ENCODE measurements at places on chromosomes 12 and 14. TPM values are rescaled to one million over a fixed set of nuclear protein-coding genes. Genes with fewer than 3 reads are reported as not detected.

GPRC5A gene
- 10.7 TPM for polyA plus RNA-seq

FGF23 gene
- polyA plus RNA-seq = not detected

SMOC1 gene
- 1.7 TPM for polyA plus RNA-seq

AQP6 gene
- polyA plus RNA-seq = 13.5 TPM

ABCC9 gene
- 26.9 TPM for polyA plus RNA-seq

REM2 gene
- polyA plus RNA-seq = 1.3 TPM

ZDHHC22 gene
- 0.54 TPM for polyA plus RNA-seq

TMTC1 gene
- 26.7 TPM for polyA plus RNA-seq

FGF6 gene
- not detected for polyA plus RNA-seq
